Forelimb muscle (tissue), 1 donor: ENCODE measurements at places on chromosomes 6 and 20. TPM values are rescaled to one million over a fixed set of nuclear protein-coding genes. Genes with fewer than 3 reads are reported as not detected.

The LGSN gene
- polyA plus RNA-seq = not detected

The TMEM74B gene
- 2.6 TPM for polyA plus RNA-seq

The MTRF1L gene
- 18.9 TPM for polyA plus RNA-seq

The HRH3 gene
- polyA plus RNA-seq = 2.9 TPM

The NR2E1 gene
- polyA plus RNA-seq = not detected

The TUBB1 gene
- 0.68 TPM for polyA plus RNA-seq

The AIF1 gene
- polyA plus RNA-seq = 13.4 TPM

The POLH gene
- 10.1 TPM for polyA plus RNA-seq

The MRAP2 gene
- polyA plus RNA-seq = 26.8 TPM

The SLC22A2 gene
- polyA plus RNA-seq = not detected

The TRIM31 gene
- polyA plus RNA-seq = not detected

The ADGRG6 gene
- 11.2 TPM for polyA plus RNA-seq

The SLC32A1 gene
- polyA plus RNA-seq = not detected

The PLCG1 gene
- 91.2 TPM for polyA plus RNA-seq

The ERVFRD-1 gene
- 0.15 TPM for polyA plus RNA-seq

The ZSCAN9 gene
- 28.0 TPM for polyA plus RNA-seq

The SOBP gene
- polyA plus RNA-seq = 16.5 TPM

The TRERF1 gene
- 7.6 TPM for polyA plus RNA-seq

The C20orf141 gene
- polyA plus RNA-seq = not detected

The GLP1R gene
- polyA plus RNA-seq = not detected

The PRRT1 gene
- polyA plus RNA-seq = 1.3 TPM

The CDSN gene
- 0.06 TPM for polyA plus RNA-seq

The ANKS1A gene
- polyA plus RNA-seq = 40.8 TPM

The OR2B6 gene
- polyA plus RNA-seq = not detected

The ENPP5 gene
- polyA plus RNA-seq = 4.2 TPM

The FLOT1 gene
- polyA plus RNA-seq = 105 TPM

The LY6G5C gene
- polyA plus RNA-seq = 2.7 TPM

The DLGAP4 gene
- polyA plus RNA-seq = 49.4 TPM

The MTHFD1L gene
- polyA plus RNA-seq = 28.3 TPM

The EDN1 gene
- 2.2 TPM for polyA plus RNA-seq

The TDRD6 gene
- 0.90 TPM for polyA plus RNA-seq

The GPX5 gene
- not detected for polyA plus RNA-seq

The SMLR1 gene
- 0.10 TPM for polyA plus RNA-seq

The HLA-DMA gene
- 12.6 TPM for polyA plus RNA-seq

The LY6G6D gene
- 0.47 TPM for polyA plus RNA-seq

The ATXN1 gene
- 14.7 TPM for polyA plus RNA-seq

The SIRPA gene
- polyA plus RNA-seq = 29.2 TPM

The WFDC10B gene
- not detected for polyA plus RNA-seq
